ENCODE measurements at places on chromosomes 2 and 18. TPM values are rescaled to one million over a fixed set of nuclear protein-coding genes. Genes with fewer than 3 reads are reported as not detected.

The CFC1 gene
- not detected for total RNA-seq

The KHK gene
- total RNA-seq, result 5.7 TPM

The CNGA3 gene
- 0.38 TPM for total RNA-seq

The LYG2 gene
- total RNA-seq, result not detected

The TUBA3E gene
- not detected for total RNA-seq

The SIX3 gene
- not detected for total RNA-seq

The FHOD3 gene
- total RNA-seq, result 26.0 TPM

The SLC4A3 gene
- 10.1 TPM for total RNA-seq

The NEB gene
- total RNA-seq, result 1.8 TPM

The STAT4 gene
- total RNA-seq, result 2.5 TPM
